ENCODE measurements at places on chromosomes 12 and 14.
A peak's percentile ranks its signal among the peaks of the same experiment; 100 is the strongest.

DNA sequence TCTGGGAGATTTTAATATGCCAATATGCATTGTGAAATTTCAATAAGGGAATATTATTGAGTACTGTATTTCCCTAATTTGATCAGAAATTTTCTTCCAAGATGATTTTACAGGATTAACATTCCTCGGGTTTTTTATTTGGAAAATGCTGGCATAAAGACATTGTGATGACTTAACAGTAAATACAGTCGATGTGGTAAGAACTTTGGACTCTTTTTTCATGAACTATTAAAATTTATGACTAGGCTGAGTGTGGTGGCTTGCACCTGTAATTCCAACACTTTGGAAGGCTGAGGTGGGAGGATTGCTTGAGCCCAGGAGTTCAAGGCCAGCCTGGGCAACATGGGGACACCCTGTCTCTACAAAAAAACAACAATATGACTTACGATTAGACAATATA, 197.1 kb upstream of the RASSF8 start:
- no peak for DNase-seq

GRCh38 chr14:59160506-59160905, 28.0 kb upstream of the DAAM1 start:
- DNase-seq = no peak

DNA sequence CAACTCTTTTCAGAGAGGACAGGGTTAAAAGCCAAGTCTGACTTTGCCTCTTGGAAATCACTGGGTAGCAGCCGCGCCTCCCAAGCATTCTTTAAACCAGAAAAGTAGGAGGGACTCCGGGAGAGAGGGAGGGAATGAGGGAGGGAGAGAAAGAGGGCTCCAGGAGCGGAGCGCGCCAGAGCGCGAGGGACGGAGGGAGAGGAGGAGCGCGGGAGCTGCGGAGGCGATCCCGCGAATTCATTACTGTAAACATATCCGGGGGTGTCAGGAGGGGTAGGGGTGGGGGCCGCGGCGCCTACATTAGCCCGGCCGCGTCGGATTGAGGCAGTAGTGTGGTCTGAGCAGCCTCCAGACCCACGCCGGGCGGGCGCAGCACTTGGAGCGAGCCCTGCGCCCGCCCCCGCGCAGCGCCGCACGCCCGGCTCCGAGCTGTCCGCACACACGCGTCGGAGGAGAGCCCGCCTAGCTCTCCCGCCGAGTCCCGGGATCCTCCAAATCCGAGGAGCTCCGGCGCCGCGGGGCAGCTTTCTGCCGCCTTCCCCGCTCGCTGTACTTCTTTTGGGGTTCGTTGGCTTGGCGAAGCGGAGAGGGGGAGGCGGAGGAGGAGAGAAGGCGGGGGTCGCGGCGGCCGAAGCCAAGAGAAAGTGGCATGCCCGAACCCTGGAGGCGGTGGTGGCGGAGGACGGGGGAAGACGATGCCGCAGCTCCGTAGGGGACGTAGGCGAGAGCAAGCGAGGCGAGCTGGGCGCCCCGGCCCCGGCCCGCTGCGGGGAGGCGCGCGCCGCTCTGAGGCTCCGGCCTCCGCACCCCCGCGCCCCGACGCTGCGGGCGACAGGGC, 3.3 kb downstream of the FLRT2 start:
- DNase-seq = peak; percentile 85

GRCh38 chr12:118827047-118827446, 154.3 kb upstream of the SRRM4 start:
- DNase-seq = no peak

- no peak for DNase-seq
Observed at GRCh38 chr12:131137836-131138637, 184.3 kb downstream of the ADGRD1 start.

DNA sequence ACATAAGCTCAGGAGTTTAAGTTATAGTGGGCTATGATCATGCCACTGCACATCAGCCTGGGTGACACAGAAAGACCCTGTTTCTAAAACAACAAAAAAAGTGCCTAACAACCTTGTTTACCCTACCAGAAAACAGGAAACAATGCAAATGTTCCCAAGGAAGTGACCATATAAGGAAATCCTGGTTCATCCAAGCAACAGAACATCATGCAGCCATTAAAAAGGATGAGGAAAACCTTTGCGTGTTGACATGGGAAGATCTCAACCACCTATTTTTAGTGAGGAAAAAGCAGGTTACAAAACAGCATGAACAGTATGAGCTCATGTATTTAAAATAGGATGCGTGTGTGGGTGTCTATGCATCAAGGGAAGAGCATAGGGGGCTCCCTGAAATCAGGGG, 13.7 kb downstream of the HRK start:
- no peak for DNase-seq

Measured in NCI-H524 (cell line).